Activated CD4-positive, alpha-beta T cell treated with anti-CD3 and anti-CD28 coated beads, Interleukin-2, amount 50 U/mL, for 16 hours (primary cell): ENCODE measurements at places on chromosomes 11 and 22.

- DNase-seq, result no peak
Observed at GRCh38 chr11:99418927-99419720, 398.4 kb downstream of the CNTN5 start.

DNA sequence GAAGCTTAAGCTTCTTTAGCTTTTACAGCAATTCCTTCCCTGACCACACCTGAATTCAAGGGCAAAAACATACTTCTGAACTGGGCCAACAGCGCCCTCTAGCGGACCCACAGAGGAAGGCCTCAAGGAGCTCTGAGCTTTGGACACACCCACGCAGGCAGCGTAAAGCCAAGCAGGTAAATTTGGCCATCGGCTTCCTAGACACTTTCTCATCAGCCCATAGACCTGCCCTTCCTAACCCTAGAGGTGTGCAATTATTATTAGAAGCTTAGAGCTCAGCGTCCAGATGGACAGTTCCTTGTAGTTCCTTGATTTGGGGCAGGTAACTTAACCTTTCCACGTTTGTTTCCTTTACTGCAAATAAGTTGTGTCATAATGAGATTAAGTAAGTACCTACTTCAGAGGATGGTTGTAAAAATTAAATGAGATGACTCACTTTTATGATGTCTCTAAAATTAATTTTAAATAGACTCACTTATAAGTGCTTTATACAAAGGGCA is 25.7 kb upstream of the HMGXB4 start:
- peak; percentile 79 for DNase-seq

GRCh38 chr11:34977089-34977912 is 60.9 kb downstream of the PDHX start:
- no peak for DNase-seq

- DNase-seq, result no peak
Observed at GRCh38 chr11:127006311-127006710, 5.7 kb upstream of the KIRREL3 start.

- DNase-seq, result peak; percentile 79
Observed at GRCh38 chr22:20456064-20456721, 18.6 kb upstream of the SCARF2 start.

GRCh38 chr11:128734103-128734831 is 40.4 kb downstream of the FLI1 start:
- peak; percentile 49 for DNase-seq

GRCh38 chr11:34134765-34135164 is 29.3 kb downstream of the NAT10 start:
- peak; percentile 49 for DNase-seq

DNA sequence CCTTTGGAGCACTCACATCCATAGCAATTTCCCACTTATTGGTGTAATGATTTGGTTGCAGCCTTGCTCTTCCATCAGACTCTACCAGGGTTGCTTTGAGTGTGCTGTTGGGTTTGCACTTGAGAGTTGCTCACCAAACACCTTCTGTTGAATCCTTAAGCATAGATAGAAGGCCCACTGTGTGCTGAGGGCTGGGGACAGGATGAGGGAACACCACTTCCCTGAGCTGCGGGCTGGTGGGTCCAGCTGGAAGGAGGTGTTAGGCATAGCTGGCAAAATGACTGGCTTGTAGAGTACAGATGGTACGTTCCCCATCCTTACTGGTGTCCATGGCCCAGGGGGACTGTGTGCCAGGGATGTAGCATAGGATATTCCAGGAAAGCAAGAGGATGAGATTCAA is 3.9 kb downstream of the PRDM11 start:
- DNase-seq, result no peak

DNA sequence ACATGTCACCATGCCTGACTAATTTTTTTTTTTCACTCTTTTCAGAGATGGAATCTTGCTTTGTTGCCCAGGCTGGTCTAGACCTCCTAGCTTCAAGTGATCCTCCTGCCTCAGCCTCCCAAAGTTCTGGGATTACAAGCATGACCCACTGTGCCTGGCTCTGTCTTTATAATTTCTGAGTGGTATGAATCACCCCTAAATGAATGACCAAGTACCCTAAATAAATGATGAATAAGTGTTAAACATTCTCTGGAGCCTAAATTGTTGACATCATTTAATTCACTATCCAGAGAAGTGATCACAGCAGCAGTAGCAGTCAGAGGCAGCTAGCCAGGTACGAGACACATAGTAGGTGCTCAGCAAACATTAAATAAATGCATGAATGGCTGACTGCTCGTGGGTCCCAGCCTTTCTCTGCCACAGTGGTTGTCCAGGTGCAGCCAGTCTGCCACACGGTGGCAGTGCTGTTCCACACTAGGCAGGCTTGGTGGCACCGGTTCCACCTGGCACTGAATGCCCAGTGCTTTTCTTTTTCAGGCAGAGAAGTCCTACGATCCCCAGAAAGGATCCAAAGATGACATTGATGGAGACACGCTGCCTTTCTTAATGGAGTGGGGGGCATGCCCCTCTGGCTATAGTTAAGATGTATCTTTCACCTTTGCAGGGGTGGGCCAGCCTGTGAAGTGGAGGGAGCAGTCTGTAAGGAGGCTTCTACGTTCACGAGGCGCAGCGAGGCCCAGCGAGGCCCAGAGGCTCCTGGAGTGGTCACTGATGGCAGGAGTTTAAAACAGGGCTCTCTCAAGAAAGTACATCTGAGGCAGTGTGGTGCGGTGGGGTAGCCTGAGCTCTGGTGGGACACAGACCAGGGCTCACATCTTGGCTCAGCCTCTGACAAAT is 8.7 kb upstream of the TTC12 start:
- DNase-seq, result peak; percentile 79

DNA sequence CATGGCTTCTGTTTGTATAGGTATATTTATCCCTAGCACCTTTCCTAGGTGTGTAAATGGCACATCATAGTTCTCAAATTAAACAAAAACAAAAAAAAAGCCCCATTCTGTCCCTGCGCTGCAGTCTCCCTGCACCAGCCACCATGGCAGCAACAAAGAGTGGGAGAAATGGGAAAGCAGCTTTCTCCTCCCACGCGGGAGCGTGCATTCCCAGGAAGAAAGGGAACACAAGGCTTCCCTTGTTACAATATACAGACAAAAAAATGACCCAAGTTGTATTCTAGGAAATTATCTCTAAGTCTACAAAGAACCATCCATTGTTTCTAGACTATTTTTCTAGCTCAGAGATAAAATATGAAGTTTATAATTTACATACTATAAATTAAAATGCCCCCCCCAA is 16.1 kb upstream of the TMPRSS5 start:
- DNase-seq, result no peak

DNA sequence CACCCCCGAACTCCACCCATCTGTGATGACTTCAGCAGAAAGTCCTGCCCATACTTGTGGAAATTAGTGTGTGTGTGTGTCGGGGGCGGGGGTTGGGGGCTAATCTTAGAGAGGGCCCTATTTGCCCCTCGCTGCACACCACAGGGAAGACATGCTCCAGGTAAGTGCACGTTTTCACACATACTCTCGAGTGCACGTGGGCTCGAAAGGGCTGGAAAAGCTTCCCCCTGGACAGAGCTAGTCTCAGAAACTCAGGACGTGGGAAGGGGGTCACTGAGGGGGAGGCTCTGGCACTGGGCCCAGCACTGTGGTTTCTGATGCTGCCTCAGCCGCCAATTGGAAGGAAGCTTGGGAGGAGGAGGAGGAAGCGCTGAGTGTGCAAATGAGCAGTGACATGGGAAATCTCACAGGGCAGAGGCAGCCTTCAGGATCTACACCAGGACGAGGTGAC is 40.7 kb upstream of the CD82 start:
- no peak for DNase-seq

DNA sequence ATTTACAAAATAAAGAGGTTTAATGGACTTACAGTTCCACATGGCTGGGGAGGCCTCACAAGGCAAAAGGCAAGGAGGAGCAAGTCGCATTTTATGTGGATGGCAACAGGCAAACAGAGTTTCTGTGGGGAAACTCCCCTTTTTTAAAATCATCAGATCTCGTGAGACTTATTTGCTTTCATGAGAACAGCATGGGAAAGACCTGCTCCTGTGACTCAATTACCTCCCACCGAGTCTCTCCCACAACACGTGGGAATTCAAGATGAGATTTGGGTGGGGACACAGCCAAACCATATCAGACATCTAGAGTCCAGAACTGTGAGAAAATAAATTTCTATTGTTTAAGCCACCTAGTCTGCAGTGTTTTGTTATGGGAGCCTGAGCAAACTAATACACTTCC is 80.8 kb downstream of the ME3 start:
- DNase-seq, result no peak

GRCh38 chr22:35479359-35479758 is 61.3 kb upstream of the RASD2 start:
- no peak for DNase-seq

GRCh38 chr11:123707606-123708205 is 33.8 kb downstream of the ZNF202 start:
- peak; percentile 48 for DNase-seq
